Small intestine (tissue), 16 donors: ENCODE measurements at places on chromosomes 2 and 18. TPM values are rescaled to one million over a fixed set of nuclear protein-coding genes. Genes with fewer than 3 reads are reported as not detected.

Gene ARHGEF4
- 0.22 TPM for polyA plus RNA-seq

Gene MC5R
- not detected for polyA plus RNA-seq

Gene ACTG2
- 108 TPM for polyA plus RNA-seq

Gene PARD6G
- polyA plus RNA-seq = 4.3 TPM

DNA sequence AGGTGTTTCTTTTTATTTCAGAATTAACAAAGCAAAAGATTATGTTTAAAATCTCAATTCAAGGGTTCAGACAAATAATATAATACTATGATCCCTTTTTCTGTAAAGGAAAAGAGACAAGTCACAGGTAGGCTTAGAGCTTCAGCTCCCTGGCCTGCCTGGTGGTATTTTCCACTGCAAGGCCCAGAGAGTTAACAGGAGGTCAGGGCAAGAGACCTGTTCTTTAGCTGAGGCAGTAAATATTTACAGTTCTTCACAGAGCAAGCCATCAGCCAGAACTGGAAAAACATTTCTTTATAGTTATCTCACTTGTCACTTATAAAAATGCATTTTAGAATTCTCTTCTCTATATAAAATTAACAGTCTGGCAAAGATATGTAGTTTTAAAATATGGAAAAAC lies 70.1 kb downstream of the EPG5 start:
- no peak overlapping the region for H3K27ac ChIP-seq
- H3K27me3 ChIP-seq = no peaks in the 10 kb centered on the region
- peaks cover 12% of the 10 kb centered on the region for H3K36me3 ChIP-seq
- no peak overlapping the region for H3K4me3 ChIP-seq

- H3K36me3 ChIP-seq = no peaks in the 10 kb centered on the region
- no peak overlapping the region for H3K4me3 ChIP-seq
Observed at GRCh38 chr18:8584798-8585197, 24.4 kb upstream of the RAB12 start.

DNA sequence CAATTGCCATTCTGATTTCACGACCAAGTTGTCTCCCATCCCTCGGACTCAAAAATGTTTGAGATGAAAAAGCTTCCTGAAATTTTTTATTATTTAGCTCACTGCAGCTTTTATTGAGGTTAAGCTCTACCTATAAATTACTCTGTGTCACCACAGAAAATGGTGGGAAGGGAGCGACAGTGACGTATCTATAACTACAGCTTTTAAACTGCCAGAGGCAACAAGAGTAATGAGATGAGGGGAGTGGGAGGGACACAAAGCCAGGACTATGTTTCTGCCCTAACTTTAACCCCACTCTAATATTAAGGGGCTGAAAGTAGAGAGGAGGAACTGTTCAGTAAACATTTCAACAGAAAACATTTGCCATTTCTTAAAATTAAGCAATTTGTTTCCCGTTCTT lies 37.4 kb downstream of the SMAD2 start:
- H3K27ac ChIP-seq = no peak overlapping the region
- no peaks in the 10 kb centered on the region for H3K27me3 ChIP-seq
- no peaks in the 10 kb centered on the region for H3K4me1 ChIP-seq
- DNase-seq = no peak
- no peak overlapping the region for H3K4me3 ChIP-seq

DNA sequence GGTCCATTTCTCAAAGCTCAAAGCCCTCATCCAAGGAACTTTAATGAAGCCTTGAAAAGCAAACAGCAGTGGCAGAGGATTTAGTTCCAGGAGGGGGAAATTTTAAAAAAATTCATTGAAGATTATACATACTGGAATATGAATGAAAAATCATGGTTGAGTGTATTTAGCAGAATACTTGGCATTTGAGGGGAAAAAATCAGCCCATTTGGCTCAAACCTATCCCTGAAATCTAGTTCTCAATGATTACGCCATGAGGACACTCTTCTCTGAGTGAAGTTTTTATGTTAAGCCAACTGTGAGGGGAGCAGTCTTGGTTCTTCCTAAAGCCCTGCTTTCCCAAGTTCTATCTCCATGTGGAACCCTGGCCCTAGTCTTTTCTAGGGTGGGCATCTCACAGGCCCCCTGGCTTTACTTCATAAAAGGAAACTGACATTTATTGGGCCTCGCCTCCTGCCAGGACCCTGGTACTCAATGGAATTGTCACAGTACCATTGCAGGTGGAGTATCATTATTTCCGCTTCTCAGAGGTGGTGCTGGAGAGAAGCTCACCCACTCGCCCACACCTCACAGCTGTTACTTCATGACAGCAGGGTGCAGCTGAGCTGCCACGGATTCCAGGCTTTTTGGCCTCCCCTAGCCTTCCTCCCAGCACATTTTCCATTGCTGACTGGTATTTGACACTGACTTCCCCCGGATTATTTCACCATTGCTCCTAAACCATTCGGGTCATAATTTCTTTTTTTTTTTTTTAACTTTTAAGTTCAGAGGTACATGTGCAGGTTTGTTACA lies 56.8 kb downstream of the NXPH2 start:
- H3K27me3 ChIP-seq = no peaks in the 10 kb centered on the region
- no peaks in the 10 kb centered on the region for H3K4me1 ChIP-seq
- no peaks in the 10 kb centered on the region for H3K36me3 ChIP-seq

DNA sequence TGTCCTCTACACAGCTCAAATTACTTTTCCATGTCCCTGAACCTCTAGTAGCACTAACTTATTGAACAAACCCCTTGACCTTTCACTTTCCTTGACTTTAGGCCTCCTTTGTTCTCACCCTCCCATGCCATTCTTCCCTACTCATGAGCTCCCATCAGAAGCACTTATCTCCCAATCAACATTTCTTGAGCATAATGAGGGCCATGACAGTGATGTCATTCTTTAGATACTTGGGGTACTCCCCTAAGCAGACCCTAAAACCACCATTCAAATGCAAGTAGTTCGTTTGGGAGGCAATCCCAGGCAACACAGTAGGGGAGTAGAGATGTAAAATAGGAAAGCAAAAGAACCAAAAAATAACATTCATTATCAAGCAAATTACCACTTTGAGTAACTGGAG lies 115.9 kb upstream of the ARHGAP28 start:
- no peaks in the 10 kb centered on the region for H3K36me3 ChIP-seq
- H3K4me3 ChIP-seq = no peak overlapping the region
- H3K4me1 ChIP-seq = no peaks in the 10 kb centered on the region
- no peak overlapping the region for H3K27ac ChIP-seq

DNA sequence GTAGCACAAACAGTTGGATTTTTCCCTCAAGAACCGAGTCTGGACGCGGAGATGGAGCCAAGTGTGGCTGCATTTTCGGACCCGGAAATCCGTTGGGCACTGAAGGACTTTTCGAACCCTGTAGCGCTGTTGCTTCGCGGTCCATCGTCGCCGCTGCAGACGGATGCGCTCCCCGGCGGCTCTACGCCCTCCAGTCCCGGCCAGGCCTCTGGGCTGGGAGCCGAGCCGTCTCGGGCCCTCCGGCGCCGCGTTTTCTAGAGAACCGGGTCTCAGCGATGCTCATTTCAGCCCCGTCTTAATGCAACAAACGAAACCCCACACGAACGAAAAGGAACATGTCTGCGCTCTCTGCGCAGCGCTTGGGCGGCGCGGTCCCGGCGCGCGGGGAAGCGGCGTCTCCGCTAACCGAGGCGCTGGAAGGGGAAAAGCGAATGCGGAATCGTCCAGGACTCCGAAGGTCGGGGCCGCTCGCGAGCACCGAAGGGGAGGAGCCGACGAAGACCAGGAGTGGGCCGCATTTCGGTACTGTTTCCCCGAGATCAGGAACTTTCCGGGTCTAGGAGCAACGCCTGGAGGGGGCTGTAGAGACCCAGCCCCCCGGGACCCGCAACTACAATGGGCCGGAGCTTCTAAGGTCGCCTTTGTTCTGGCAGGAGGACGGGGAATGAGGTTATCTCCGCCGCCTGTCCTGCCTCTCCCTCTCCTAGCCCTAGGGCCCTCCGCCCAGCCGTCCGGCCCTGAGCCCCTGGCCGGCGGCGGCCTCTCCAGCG lies 3.2 kb downstream of the EMX1 start:
- H3K4me3 ChIP-seq = no peak overlapping the region
- peaks cover 7% of the 10 kb centered on the region for H3K4me1 ChIP-seq
- H3K36me3 ChIP-seq = no peaks in the 10 kb centered on the region
- no peak overlapping the region for H3K27ac ChIP-seq

DNA sequence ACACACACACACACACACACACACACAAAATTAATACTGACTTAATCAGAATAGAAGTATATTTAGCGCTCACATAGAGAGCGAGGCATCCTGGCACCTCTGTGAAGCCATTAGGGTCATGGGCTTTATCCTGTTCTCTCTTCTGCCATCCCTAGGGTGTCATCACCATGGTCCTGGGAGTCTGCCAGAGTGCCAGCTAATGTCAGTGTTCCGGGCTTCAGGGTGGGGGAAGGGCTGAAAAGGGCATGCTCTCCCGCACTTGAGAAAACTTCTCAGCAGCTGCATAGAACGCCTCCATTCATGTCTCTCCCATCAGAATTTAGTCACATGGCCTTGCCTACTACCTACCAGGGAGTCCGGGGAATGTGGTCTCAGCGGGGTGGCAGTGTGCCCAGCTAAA lies 19.7 kb upstream of the DYNC2LI1 start:
- no peak overlapping the region for H3K4me3 ChIP-seq
- H3K27ac ChIP-seq = no peak overlapping the region
- no peak for DNase-seq

GRCh38 chr2:128069769-128070168 lies 21.2 kb upstream of the UGGT1 start:
- no peaks in the 10 kb centered on the region for H3K36me3 ChIP-seq
- H3K4me1 ChIP-seq = no peaks in the 10 kb centered on the region
- DNase-seq = peak; percentile 86
- H3K27me3 ChIP-seq = no peaks in the 10 kb centered on the region
- no peak overlapping the region for H3K4me3 ChIP-seq
- no peak overlapping the region for H3K27ac ChIP-seq

DNA sequence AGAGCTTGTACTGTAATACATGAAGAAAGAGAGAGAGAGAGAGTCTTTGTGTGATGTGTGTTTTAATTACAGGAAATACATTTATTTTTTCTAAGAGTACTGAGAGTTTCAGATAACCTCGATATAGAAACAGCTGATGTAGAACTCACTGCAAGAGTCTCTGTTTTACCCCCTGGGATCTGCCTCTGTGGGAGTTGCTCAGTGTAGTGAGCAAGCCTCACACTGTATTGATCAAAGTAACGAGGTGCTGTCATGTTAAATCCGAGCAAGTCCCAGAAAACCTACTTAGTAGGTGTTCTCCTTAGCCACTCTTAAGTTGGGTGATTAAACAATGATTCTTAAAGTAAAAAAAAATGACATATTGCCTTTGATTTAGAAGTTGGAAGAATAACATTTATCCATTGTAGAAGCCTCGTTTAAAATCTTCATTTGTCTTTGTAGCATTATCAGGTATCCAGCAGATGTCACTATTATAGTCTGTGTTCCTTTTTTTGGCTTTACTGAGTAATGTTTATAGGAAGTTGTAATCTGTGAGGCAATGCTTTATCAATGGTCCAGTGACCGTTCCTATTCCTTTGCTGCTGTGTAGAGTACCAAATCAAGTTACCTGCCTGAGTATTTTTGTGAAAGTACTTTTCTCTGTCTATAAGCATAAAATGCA lies 219.0 kb downstream of the MYO3B start:
- H3K27me3 ChIP-seq = no peaks in the 10 kb centered on the region
- peak; percentile 14 for DNase-seq
- no peaks in the 10 kb centered on the region for H3K4me1 ChIP-seq
- H3K4me3 ChIP-seq = no peak overlapping the region
- no peaks in the 10 kb centered on the region for H3K36me3 ChIP-seq

- H3K27ac ChIP-seq = no peak overlapping the region
- H3K36me3 ChIP-seq = no peaks in the 10 kb centered on the region
- DNase-seq = no peak
- H3K4me1 ChIP-seq = no peaks in the 10 kb centered on the region
Observed at GRCh38 chr18:58633874-58634273, 5.0 kb upstream of the ALPK2 start.

GRCh38 chr2:178521304-178522150 lies 41.3 kb downstream of the PLEKHA3 start:
- no peak overlapping the region for H3K27ac ChIP-seq
- no peaks in the 10 kb centered on the region for H3K4me1 ChIP-seq
- DNase-seq = no peak

DNA sequence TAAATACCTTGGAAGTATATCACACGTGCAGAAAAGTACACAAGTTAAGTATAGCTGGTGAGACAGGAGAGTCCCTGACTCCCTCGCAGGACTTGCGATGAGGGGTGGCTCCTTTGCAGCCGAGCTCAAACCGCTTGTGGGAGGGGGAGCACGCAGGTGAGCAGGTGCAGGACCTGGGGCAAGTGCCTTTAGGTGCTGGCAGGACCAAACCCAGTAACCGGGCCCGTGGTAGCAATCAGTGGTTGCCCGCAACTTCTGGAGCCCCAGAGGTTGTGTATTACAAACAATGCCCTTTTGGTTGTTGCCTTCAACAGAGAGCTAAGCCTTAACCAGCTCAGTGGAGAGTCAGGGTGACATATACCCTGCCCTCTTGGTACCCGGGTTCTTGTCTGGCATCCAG lies 132.8 kb downstream of the PARD3B start:
- H3K4me1 ChIP-seq = no peaks in the 10 kb centered on the region
- no peaks in the 10 kb centered on the region for H3K27me3 ChIP-seq
- no peak overlapping the region for H3K27ac ChIP-seq
- H3K4me3 ChIP-seq = no peak overlapping the region

DNA sequence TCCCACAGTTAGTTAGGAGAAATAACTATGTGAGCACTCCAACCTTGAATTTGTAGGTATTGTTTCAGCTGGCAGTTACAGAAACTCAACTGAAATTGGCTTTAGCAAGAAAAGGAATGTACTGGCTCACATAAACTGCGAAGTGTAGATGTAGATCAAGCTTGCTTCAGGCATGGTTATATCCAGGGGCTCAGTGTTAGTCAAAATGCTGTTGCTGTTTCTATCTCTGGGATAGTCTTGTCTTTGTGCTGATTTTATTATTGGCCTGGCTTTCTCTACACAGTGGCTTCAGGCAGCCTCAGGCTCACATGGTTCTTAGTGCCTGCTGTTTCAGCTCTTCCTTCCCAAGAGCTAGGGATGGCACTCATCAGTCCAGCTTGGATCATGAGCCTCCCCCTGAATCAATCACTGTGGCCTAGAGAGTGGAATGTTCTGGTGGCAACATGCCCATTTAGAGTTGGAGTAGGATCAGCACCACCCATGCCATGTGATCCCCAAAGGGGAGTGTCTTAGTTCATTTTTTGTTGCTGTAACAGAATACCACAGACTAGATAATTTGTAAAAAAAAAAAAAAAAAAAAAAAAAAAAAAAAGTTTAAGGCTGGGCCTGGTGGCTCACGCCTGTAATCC lies 69.1 kb upstream of the FOXI3 start:
- no peaks in the 10 kb centered on the region for H3K4me1 ChIP-seq
- H3K27ac ChIP-seq = no peak overlapping the region
- H3K4me3 ChIP-seq = no peak overlapping the region
- DNase-seq = no peak
- H3K36me3 ChIP-seq = no peaks in the 10 kb centered on the region
